Activated CD8-positive, alpha-beta memory T cell treated with anti-CD3 and anti-CD28 coated beads, Interleukin-2, amount 10 ng/mL, durations not matched to agents 7 days and 5 days (primary cell): ENCODE measurements at places on chromosomes 7 and 10.

- no peak for DNase-seq
Observed at GRCh38 chr7:75039166-75039565, 34.4 kb downstream of the RCC1L start.

DNA sequence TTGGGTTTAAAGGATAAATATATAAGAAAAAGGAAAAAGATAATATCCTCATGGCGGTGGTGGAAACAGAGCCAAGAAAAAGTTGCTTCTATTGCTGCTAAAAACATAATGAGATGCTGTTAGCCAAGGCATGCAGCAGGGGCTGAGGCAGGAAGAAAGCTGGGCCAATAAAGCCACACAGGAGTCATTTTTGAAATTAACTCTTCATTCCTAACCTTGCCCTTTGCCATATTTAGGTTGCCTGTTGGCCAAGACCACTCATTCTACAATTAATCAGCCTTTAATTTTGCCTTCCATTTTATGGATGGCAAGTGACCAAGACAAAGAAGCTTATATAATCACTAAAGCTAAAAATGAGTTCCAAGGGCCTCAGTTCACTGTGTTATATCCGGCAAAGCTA is 58.2 kb downstream of the ARMH3 start:
- no peak for DNase-seq

DNA sequence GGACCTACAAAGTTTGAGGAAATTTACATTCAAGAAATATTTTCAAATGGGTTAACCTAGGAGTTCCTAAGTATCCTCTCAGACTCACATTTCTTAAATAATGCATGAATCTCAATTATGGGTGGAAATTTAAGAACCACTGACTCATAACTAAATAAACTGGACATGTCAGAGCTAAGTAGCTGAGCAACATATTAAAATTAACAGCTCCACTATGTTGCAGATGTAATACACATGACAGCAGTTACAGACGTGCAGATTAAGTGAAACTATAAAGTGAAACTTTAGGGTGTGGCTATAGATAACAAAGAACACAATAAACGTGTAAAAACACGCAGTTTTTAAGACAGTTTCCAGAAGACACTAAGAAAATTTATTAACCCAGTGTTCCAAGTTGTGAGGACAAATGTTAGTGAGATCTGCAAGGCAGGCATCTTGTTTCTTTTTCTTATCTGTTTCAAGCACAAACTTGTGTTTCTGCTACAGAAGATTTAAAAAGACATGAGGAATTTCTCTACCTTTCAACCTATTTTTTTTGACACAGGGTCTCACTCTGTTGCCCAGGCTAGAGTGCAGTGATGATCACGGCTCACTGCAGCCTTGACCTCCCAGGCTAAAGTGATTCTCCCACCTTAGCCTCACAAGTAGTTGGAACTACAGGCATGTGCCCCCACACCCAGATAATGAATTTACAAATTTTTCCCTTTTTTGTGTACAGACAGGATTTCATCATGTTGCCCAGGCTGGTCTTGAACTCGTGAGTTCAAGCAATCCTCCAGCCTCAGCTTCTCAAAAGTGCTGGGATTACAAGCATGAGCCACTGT is 25.3 kb downstream of the DNMBP start:
- DNase-seq, result no peak

DNA sequence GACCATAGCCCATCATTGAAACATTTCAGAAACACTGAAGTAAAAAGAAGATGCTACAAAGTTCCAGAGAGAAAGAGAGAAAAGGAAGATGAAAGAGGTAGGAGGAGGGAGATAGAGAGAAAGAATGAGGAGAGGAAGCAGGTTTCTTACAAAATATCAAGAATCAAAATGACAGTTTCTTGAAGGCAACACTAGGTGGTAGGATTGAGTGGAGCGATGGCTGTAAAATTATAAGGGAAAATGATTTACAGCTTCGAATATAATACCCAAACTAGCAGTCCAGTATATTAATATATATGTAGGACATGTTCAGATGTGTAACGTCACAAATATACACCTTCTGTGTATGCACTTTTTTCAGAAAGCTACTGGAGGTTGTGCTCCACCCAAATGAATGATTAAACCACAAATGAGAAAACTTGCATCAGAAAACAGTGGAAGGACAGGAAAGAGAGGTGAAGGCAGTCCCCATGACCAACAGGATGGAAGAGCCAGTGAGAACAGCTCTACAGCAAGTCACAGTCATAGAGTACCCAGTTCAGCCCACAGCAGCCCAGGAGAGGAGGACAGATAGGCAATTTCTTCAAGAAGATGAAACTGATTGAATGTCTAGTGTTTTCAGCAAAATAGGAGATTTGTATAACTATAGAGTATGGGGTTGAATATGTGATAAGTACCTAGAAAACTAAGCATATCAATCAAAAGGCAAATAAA is 151.5 kb upstream of the TARP start:
- no peak for DNase-seq

DNA sequence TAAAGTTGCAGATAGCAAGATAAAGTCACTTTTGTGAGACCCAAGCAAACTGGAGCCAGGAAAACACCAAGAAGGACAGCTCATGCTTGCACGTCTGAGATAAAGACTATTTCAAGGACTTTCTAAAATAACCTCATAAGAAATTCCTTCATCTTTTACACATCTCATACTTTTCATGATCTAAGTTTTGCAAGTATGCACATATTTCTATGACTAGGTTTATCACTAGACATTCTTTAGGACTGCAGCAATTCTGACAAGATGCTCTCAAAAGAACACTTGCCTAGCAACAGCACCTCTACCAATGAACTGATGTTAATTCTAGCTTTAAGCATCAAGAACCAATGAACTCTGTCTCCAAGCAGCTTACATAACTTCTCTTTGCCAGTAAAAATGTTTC is 457.6 kb downstream of the SEMA3D start:
- DNase-seq, result no peak

- DNase-seq, result no peak
Observed at GRCh38 chr7:7131273-7131672, 51.1 kb upstream of the C1GALT1 start.

DNA sequence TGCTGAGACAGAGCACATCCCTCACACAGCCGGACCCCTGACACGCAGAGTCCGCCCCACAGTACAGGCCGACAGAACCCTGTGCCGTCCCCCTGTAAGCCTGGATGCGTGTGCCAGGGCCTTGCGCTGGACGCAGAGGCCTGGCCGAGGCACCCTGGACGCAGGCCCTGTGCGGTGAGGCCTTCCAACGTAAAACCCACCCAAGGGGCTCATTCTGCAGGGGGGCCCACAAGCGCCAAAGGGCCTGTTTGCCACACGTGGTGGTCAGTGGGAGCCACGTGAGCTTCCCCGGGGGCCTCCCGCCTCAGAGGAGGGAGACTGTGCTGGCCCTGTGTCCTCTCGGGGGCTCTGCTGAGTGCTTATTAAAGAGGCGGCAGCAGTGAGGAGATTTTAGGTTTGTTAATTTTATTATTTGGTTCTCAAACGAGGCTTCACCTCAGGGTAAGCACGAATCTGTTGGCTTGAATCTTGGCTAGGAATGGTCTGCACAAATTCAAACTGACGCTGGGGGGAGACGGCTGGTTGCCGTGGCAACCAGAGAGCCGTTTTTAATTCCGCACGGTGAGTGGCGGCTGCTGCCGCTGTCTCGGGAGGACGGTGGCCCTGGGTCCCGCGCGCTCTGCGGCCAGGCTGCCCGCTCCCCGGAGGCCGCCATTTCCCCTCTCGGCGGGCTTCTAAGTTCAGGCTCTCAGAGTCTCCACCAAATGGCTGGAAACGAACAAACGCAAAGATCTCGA is 4.9 kb upstream of the ADGRA1 start:
- DNase-seq, result no peak
